ENCODE measurements at places on chromosomes 2 and 18. TPM values are rescaled to one million over a fixed set of nuclear protein-coding genes. Genes with fewer than 3 reads are reported as not detected.

Gene DUSP19
- 0.37 TPM for total RNA-seq

DNA sequence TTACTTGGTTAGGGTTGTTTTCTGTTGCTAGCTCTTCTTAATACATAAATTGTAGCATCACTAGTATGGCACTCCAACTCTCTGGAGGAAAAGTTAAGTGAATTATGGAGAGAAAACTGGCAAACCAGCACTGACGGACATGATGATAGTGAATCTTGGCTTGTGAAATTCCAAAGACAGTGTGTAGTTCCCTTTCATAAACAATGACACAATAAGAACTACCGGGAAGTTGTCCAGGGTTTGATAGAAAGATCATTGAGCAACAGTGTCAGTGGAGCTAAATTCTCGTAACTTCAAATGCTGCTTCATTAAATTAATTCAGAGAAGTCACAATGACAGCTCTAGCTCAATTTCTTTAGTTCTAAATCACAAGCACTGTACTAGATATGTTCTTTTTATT is 66.5 kb downstream of the RIT2 start:
- no peak for DNase-seq

- no peak for DNase-seq
These were observed 848.0 kb upstream of the FAM98A start for GRCh38 chr2:34447097-34447496.

GRCh38 chr2:166361351-166362153 is 14.2 kb downstream of the SCN9A start:
- peak; percentile 50 for DNase-seq

Gene HOXD1
- total RNA-seq = not detected

DNA sequence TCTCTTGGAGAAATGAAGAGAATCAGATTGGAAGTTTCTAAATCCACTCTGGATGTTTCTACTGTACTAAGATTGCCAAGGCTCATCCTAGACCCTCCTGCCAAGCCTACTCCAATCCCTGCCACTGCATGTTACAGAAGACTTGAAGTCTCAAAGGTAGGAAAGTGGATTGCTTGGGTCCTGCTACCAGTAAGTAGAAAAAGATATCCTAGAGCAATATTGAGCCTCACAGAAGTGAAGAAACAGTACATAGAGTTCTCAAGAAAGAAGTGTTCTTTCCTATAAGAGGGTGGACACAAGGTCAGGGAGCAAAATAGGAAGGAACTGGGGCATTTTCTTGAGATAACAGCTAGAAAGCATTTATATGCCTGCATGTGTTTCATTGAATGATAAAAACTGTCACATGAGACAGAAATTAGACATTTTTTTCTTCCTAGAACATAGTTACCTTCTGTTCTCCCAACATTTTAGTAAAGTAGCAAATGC is 232.9 kb downstream of the RBM43 start:
- no peak for DNase-seq

Gene ZNF521
- total RNA-seq = 0.21 TPM

DNA sequence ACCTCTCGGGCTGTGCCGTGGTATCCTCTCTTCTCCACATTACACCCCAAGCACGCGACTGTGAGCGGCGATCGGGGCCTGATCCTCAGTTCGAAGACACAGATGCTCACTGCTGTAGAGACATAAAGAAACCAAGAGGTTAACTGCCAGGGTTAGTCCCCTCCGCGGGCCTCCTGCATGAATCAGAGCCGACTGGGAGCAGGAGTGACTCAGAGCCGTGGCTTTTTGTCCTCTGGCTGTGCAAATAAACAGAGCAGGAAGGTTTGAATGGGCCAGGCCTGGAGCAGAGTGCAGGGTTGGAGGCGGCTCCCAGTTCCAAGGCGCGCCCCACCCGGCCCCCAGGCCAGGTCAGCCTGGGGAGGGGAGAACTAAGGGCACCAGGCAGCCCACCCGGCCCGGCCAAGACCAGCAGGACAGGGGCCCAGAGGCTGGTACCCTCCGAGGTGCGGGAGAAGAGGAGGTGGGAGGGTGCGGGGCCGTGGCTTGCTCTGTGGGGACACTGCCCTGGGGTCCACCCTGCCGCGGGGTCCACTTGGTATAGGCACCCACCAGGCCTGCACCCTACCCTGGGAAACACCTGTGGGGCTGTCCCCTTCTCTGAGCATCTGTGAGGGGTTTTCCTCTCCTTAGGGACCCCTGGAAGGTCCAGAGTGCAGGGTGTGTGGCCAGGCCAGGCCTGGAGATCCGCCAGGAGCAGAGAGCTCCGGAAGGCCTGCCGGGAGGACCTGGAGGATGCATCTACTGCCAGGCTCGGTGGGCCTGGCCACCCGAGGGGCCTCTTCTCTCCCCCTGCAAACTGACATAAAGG is 16.5 kb downstream of the TWIST2 start:
- DNase-seq = peak; percentile 93

DNA sequence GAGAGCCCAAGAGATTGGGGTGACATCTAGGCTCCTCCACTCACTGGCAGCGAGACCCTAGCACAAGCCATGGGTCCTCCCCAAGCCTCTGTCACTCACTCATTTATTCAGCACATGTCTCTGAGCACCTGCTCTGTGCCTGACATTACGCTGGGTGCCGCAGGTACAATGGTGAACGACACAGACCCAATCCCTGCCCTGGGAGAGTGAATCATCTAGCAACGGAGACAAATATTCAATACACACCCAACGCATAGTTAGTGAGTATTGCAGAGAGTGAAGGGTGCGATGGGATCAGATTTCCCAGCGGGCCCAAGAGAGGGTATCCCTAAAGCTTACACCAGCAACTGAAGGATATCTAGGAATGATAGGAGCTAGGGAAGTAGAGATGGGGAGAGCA is 45.5 kb downstream of the ZFP36L2 start:
- DNase-seq = no peak

- DNase-seq = no peak
These were observed 105.4 kb downstream of the INHBB start for GRCh38 chr2:120451334-120451733.

GRCh38 chr2:184654945-184655344 is 56.6 kb downstream of the ZNF804A start:
- DNase-seq = no peak

DNA sequence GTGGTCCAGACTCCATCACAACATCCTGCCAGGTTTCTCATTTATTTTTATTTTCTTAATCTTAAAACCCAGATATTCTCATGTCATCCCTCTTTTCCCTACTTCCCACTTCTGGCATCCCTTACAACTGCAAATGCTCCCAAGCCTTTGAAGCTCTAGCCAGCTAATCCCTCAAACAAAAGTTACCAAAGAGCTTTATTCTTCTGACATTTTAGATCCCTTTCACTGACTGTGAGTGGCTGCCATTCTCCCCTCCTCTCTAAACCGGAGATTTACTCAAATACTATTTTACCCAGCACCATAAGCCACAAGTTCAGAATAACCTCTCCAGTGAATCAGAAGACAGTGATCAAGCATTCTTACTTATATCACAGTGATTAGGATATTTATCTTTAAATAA is 569.0 kb upstream of the SYT4 start:
- DNase-seq = no peak

Gene LRRC30
- not detected for total RNA-seq

DNA sequence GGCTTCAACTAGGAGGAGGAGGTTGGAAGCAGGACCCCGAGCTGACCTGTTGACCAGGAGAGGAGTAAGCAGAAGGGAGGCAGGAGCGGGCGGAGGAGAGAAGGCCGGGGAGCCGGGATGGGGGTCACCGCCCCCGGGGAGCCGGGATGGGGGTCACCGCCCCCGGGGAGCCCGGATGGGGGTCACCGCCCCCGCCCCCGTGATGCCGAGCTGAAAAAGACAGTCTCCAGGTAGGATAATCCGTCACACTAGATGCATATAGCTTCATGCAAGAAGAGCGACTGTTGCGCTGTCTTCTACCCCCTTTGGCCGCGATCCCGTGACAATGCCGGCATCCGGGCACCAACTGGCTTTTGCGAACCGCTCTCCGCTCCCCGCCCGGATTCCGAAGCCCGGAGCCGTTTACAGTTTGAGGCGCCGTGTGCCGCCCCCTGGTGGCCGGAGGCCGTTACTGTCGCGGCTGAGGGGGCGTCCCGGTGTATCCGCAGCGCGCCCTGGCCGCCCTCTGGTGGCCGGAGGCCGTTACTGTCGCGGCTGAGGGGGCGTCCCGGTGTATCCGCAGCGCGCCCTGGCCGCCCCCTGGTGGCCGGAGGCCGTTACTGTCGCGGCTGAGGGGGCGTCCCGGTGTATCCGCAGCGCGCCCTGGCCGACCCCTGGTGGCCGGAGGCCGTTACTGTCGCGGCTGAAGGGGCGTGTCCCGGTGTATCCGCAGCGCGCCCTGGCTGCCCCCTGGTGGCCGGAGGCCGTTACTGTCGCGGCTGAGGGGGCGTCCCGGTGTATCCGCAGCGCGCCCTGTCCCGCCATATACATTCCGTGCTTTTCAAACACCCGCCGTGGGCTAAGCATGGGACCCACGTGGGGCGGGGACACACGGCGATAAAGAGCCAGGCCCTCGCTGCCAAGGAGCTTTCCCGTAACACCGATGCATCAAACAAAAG is 89.6 kb downstream of the ACTR3 start:
- no peak for DNase-seq

GRCh38 chr2:207123335-207123744 is 42.4 kb downstream of the KLF7 start:
- DNase-seq = no peak

Gene KLHL30
- total RNA-seq = 1.1 TPM

- no peak for DNase-seq
These were observed 70.5 kb downstream of the CAB39 start for GRCh38 chr2:230783101-230783500.

DNA sequence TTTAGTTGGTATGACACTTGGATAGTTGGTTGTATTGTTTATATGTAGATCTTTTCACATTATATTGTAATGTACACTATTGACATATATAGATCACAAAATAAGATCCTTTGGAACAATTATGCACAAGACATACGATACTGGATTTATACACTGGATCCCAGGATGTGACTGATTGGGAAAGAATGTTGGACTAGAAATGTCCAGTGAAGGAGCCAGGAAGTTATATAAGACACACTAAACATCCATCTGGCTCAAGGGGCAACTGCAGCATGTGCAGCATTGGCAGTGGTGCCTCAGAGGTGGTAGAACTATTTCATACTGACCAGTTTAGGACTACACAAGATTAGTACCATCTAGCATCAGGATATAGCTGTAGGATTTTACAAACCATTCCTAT is 104.9 kb downstream of the TRABD2A start:
- DNase-seq = no peak

Gene CD302
- 1.8 TPM for total RNA-seq

GRCh38 chr2:217604527-217605194 is 398.1 kb downstream of the TNS1 start:
- no peak for DNase-seq

Gene GCKR
- total RNA-seq = 0.76 TPM

GRCh38 chr18:23694637-23695430 is 5.6 kb downstream of the LAMA3 start:
- no peak for DNase-seq

- no peak for DNase-seq
These were observed 360.7 kb upstream of the RAB12 start for GRCh38 chr18:8248576-8248975.

Gene C2orf66
- total RNA-seq = not detected

DNA sequence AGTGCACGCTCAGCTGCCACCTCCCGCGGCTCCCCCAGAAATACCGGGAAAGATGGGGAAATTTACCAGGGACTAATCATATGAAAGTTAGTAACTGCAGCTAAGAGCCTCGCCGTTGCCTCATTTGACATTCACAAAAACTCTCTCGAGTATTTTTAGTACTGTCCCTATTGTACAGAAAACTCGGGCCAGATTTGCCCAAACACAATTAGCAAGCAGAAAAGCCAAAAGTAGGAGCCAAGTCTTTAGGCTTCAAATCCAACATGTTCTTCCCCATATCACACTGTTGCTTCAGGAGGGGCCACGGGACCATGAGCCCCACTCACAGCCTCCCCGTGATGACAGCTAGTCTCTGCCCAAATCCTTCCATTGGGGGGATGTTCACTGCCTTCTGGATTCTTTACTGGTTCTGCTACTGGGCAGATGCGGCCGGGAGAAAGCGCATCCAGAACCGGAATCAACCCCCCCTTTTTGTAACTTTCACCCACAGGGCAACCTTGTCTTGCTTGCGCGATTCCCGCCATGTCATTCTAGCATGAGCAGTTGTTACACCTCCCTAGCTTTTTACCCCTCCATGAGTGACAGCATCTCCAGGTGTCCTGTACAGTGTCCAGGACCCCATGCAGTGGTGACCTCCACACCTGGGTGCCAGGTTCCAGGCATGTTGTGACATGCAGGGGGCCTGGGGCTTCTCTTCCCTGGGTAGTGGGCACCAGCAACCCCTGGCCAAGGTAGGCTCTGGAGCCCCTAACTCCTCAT is 35.2 kb downstream of the CENPO start:
- no peak for DNase-seq

GRCh38 chr2:69955029-69955428 is 6.4 kb downstream of the ASPRV1 start:
- peak; percentile 62 for DNase-seq

GRCh38 chr18:475202-476031 is 25.1 kb downstream of the COLEC12 start:
- DNase-seq = no peak

DNA sequence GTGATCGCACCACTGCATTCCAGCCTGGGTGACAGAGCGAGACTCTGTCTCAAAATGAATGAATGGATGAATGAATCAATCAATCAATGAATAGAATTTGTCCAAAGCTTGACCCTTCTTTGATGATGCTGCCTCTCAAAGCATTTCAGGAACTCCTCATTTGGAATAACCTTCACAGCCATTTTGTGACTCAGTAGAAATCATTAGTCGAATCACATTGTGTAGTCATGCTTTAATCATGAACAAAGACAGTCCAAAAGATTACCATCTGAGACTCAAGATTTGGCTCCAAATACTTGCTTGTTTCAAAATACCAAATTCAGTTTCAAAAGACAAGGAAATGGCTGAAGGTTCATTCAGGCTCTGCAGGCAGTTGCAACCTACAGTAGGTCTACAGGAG is 83.1 kb downstream of the VWA3B start:
- no peak for DNase-seq

Gene ZC3H6
- total RNA-seq = 0.50 TPM

Gene EGR4
- total RNA-seq = 2.2 TPM

GRCh38 chr18:78183815-78184214 is 795.8 kb upstream of the SALL3 start:
- DNase-seq = no peak

GRCh38 chr2:226073496-226074160 is 674.1 kb downstream of the NYAP2 start:
- DNase-seq = no peak

DNA sequence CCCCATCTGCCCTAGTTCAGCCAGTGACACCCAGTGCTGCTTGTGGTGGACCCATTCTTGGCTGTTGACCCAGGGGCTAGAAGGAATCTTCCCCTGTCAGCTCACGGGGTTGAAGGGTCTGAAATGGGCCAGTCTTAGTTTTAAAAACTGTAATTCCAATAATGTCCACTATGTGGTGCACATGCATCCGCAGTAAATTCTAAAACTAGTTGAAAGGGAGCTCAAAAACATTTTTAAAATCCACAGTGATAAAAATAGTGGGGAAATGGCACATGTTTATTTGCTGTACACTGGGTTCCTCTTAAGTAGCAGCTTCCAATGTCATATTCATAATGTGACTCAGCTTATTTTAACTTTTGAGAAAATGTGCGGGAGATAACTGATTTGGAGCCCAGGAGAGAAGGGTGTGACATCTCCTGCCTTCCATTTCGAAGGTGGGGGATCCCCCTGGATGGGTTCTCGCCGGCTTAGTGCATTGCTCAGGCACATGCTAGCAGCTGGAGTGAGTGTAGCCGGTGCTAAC is 32.8 kb downstream of the GRHL1 start:
- peak; percentile 64 for DNase-seq

Gene LRATD1
- total RNA-seq = 0.69 TPM

- no peak for DNase-seq
These were observed 24.6 kb upstream of the SPP2 start for GRCh38 chr2:234025891-234026401.

All from HT-29 (cell line).